ENCODE measurements at places on chromosomes 3 and 15.

DNA sequence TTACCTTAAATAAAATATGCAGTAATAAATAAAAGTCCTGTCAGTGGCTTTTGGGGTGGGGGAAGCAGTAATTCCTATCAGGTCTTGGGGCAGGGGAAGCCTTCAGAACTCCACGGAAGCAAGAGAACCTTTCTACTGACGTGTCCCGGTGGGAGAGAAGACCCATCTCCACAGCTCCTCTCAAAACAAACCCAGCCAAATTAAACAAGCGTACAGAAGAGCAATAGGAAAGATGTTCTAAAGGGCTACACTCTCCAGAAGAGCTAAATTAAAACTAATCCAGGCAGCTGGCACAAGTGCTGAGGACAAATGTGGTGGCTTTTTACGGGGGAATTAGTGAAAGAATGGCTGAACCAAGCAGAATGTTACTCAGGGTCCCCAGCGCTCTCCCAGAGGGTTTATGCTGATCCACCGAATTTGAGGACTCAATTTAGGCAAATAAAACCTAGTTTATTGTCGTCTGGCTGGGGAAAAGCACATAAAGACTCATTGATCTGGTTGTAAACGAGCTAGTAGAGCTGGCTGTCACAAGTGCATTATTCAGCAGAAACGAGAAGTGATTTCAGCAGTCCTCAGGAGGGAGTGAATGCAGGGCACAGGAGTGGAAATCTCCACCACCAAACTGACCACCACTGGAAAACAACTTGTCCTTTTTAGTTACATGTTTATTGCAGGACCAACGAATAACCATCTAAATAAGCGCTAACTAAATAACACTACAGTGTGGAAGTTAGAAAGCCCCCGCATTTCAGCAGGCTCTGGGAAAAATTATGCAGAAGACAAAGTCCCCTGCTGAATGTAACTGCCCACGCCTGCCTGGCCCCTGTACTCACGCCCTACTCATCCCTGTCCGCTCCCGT, 13.5 kb downstream of the BFSP2 start:
- DNase-seq, result no peak

GRCh38 chr3:62607287-62608029, 234.1 kb upstream of the FEZF2 start:
- DNase-seq, result no peak

DNA sequence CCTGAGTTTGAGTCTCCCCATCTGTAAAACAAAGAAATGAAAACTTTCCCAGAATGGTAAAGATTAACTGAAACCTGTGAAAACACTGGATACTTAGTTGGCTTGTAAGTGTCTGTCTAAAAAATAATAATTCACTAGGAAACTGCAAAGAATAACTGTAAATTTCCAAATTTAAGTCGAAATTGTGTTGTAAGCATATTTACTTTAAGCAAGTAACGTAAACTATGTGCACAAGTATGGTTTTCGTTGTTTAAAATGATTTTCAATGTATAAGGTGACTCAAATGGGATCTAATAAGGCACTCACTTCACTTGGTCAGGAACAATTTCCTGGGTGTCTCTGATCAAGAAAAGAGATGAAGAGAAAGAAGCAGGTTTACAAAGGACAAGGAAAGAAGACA, 8.5 kb upstream of the TARS3 start:
- DNase-seq, result no peak

DNA sequence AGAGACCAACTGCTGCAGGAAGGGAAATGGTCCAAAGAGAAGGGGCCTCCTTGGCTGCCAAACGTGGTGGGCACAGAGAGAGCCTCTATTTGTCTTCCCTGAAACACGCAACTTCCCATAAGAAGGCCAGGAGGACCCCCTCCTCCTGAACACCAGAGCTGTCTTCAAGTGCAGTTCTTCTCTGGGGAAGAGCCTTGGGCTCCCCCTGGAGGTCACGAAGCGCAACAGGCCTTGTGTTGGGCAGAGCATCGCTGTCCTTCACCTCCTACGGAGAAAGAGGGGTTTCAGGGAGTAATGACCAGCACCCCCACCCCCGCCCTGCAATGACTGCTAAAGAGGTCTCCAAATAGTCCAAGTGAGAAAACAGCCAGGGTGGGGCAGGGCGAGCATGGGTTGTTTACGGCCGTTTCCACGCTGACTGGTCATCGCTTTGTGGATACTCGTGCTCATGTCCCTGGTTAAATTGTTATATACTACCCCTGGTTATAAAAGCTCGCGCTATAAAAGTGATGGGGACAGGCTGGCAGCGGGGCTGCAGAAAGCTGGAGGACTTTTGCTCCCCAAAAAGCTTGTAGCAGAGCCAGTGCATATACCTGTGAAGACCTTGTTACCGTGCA, 397.5 kb upstream of the ATP10A start:
- DNase-seq, result no peak

- DNase-seq, result no peak
These were observed 47.7 kb upstream of the HERC1 start for GRCh38 chr15:63881431-63881830.

Data from spleen (tissue), 13 donors.